ENCODE measurements at places on chromosomes 7 and 10. TPM values are rescaled to one million over a fixed set of nuclear protein-coding genes. Genes with fewer than 3 reads are reported as not detected.

ITPRID1 gene
- total RNA-seq = not detected

DNA sequence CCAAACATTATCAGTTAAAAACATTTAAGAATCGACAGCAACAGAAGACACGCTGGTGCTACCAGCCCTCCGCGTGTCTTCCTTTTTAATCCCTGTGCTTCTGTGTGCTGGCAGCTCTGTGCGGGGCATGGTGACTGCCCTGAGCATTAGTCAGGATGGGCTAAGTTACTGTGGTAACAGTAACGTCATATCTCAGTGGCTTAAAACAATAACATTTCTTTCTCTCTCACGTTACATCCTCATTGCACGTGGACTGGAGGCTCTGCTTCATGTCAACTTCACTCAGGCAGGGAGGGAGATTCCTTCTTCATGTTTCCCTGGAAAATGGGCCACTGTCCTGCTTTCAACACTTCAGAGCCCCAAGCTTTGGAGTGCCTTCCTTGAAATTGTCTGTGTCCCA, 378.5 kb downstream of the CCSER2 start:
- DNase-seq = no peak

DNA sequence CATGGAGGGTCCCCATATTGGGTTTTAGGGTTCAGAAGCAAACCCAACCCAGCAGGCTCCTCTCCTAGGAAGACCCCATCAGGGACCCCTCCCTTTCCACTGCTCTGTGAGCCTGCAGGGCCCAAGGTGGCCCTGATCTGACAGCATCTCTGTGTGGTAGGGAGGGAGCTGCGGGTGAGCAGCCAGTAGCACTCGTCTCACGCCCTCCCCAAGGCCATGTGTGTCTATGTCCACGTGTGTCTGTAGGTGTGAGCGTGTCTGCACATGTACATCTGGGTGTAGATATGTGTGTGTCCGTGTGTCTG, 103.5 kb upstream of the FAM20C start:
- no peak for DNase-seq

DNA sequence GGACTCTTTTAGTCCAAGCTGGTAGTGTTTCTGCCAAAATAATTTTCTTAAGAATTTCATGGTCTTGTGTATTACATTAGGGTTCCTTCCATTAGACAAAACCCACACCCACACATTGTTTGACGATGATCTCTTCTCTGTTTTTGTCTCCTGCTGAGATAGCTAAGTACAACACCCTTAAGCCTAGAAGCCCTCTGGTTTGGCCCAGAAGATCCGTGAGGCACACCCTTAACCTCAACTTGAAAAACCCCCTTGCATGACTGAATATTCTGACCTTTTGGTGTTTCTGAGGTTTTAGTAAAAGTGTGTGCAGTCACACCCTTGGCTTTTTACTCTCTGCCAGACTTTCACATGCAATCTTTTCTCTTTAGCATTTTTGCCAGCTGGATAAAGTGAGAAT, 29.3 kb upstream of the ERCC6 start:
- no peak for DNase-seq

- no peak for DNase-seq
Observed at GRCh38 chr10:70323697-70324338, 40.0 kb upstream of the NPFFR1 start.

GRCh38 chr7:20560325-20561180, 54.9 kb upstream of the ABCB5 start:
- DNase-seq = no peak

GRCh38 chr10:121608469-121609190, 10.4 kb upstream of the FGFR2 start:
- DNase-seq = no peak

GRCh38 chr10:127695431-127695830, 41.6 kb upstream of the FOXI2 start:
- DNase-seq = no peak

GRCh38 chr10:93465806-93466675, 16.1 kb downstream of the MYOF start:
- DNase-seq = no peak

GRCh38 chr7:155804897-155805825, 7.1 kb downstream of the SHH start:
- DNase-seq = peak; percentile 25

DNA sequence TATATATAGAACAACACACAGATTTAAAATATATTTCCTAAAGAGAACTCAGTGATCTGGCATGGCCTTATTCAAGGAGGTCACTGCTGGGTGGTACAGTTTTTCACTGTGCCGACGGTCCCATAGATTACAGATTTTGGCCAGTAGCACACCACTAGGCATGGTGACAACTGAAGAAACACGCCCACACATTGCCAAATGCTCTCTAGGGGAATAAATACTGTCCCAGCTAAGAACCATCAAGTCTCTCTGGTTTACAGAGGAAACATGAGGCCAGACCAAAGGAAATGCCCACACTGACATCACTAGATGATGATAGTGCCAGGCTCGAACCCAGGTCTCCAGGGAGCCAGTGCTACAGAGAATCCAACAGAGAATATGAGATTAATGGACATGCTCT, 316.8 kb downstream of the ELMO1 start:
- no peak for DNase-seq

DNA sequence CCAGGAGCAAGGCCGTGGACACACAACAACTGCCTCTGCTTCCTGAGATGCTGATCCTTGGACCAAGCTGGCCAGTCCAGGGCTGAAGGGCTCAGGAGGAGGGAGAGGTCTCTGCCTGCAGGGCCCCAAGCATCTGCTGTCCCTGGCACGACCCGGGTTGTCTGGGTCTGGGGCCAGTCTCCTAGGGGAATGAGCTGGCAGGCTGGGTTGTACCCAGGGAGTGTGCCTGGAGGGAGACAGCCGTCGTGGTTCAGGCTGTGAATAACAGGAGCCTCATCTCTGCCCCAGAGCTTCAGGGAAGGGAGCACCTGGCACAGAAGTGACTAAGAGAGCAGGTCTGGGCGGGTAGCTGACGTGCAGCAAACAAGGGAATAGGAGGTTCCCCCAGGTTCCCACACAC, 17.9 kb upstream of the SERPINE1 start:
- DNase-seq = no peak

DNA sequence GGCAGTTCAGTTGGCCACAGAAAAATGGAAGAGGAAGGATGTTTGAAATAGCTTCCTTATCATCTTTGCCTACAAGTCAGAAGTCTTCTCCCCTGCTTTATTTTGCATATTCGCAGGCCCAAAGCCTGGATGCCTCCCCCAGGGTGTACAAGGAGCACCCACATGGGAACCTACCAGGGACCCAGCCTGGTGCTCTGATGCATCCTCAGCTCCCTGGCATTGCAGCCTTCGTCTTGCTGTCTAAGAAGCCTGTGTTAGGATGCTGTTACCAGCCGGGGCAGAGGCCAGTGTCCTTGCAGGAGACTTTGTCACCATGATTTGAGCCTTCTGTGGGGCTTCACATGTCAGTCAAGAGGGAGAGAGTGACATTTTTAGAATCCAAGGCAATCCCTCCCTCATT, 27.0 kb upstream of the GPR26 start:
- DNase-seq = no peak
